ENCODE measurements at places on chromosomes 3 and 15.

GRCh38 chr3:195224980-195225580 lies 45.9 kb downstream of the XXYLT1 start:
- H3K4me1 ChIP-seq = peaks cover 34% of the 10 kb centered on the region
- no peaks in the 10 kb centered on the region for H3K27me3 ChIP-seq
- peak overlapping the region; percentile 92 for H3K27ac ChIP-seq
- DNase-seq = no peak

GRCh38 chr3:35262406-35262805 lies 376.9 kb upstream of the ARPP21 start:
- no peaks in the 10 kb centered on the region for H3K36me3 ChIP-seq
- H3K27ac ChIP-seq = no peak overlapping the region
- no peak for DNase-seq
- no peaks in the 10 kb centered on the region for H3K4me1 ChIP-seq
- H3K27me3 ChIP-seq = no peaks in the 10 kb centered on the region
- H3K4me3 ChIP-seq = no peak overlapping the region

DNA sequence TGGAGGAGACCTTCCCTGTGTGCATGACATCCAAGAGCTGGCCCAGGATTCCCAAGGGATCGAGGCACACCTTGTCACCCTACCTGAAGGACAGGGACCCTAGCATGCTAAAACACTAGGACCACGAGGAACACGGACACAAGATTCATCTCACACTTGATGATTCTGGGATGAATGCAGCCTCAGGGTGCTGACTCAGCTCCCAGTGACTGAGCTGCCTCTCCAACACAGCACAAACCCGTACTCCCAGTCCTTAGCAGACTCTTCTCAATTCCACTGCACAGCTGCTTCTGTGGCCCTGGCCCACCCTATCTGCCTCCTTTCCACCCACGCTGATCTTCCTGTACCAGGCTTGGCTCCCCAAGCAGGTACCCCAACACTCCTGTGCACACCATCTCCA lies 9.1 kb upstream of the OXTR start:
- H3K4me3 ChIP-seq = no peak overlapping the region
- no peaks in the 10 kb centered on the region for H3K4me1 ChIP-seq
- H3K27me3 ChIP-seq = no peaks in the 10 kb centered on the region

GRCh38 chr3:150145659-150146058 lies 175.0 kb upstream of the PFN2 start:
- no peak for DNase-seq
- no peaks in the 10 kb centered on the region for H3K27me3 ChIP-seq
- H3K27ac ChIP-seq = no peak overlapping the region
- H3K4me1 ChIP-seq = peaks cover 12% of the 10 kb centered on the region
- no peak overlapping the region for H3K4me3 ChIP-seq

- no peaks in the 10 kb centered on the region for H3K27me3 ChIP-seq
- no peak overlapping the region for H3K4me3 ChIP-seq
- DNase-seq = no peak
- no peak overlapping the region for H3K27ac ChIP-seq
- no peaks in the 10 kb centered on the region for H3K36me3 ChIP-seq
- H3K4me1 ChIP-seq = no peaks in the 10 kb centered on the region
Measured at GRCh38 chr15:23446215-23447106, 582 bp downstream of the GOLGA6L2 start.

- H3K27me3 ChIP-seq = no peaks in the 10 kb centered on the region
- H3K4me1 ChIP-seq = no peaks in the 10 kb centered on the region
- H3K27ac ChIP-seq = no peak overlapping the region
- no peak for DNase-seq
- H3K36me3 ChIP-seq = no peaks in the 10 kb centered on the region
Measured at GRCh38 chr3:197478746-197479668, 76.8 kb downstream of the BDH1 start.

DNA sequence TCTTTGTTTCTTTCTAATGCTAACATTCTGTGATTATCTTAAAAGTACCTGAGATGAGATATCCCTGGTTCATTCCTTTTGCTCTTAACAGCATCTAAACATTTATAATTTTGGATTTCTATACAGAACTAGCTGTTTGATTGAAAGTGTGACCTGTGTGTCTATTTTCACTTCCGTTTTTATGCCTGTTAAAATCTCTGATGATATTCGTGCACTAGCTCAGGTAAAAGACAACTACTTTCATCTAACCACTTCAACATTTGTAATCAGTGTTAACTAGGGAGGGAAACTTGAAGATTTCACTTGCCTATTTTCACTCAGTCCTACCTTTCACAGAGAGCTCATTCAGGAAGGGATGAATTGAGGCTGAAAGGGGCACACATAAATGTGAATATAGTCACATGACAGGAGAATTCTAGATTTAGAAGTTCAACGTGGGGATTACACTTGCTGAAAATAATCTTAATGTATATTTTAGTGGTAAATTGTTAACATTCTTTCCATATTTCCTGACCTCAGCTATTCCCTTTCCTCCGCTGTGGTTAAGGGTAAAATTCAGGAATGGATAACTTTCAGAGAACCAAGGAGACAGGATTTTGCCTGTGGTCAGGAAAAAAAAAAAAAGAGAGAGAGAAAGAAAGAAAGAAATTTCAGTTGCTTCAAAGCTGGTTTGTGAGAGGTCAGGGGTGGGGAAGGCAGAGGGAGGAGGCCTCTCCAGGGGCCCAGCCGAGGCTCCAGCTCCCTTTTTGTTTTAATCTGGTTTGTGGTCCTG lies 159.8 kb upstream of the TSC22D2 start:
- H3K27me3 ChIP-seq = no peaks in the 10 kb centered on the region
- no peak overlapping the region for H3K4me3 ChIP-seq
- H3K27ac ChIP-seq = no peak overlapping the region

- H3K4me1 ChIP-seq = no peaks in the 10 kb centered on the region
- DNase-seq = no peak
- no peaks in the 10 kb centered on the region for H3K27me3 ChIP-seq
- no peaks in the 10 kb centered on the region for H3K36me3 ChIP-seq
Measured at GRCh38 chr3:126858887-126859286, 124.0 kb upstream of the PLXNA1 start.

- no peak overlapping the region for H3K27ac ChIP-seq
- H3K4me1 ChIP-seq = no peaks in the 10 kb centered on the region
- H3K36me3 ChIP-seq = no peaks in the 10 kb centered on the region
- DNase-seq = no peak
Measured at GRCh38 chr15:29570121-29570947, 251.9 kb downstream of the TJP1 start.

DNA sequence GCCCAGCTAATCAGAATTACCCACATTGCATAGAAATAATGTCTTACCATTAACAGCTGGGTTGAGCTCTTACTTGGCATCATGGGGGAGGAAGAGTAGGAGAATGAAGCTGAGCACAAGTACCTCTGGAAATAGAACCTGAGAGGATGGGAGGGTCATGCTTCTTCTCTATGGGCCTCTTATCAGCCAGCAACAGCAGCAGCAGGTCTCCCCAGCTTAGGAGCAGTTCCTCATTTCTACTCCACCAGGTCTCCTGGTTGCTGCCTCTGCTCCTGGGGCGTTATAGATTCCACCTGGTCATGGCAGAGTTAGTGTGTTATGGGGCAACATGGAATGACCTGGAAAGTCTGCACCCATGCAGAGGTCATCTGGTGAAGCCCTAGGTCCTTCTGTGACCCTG lies 3.4 kb downstream of the FSD2 start:
- H3K27ac ChIP-seq = no peak overlapping the region
- H3K4me1 ChIP-seq = no peaks in the 10 kb centered on the region
- no peaks in the 10 kb centered on the region for H3K27me3 ChIP-seq
- H3K36me3 ChIP-seq = no peaks in the 10 kb centered on the region
- no peak for DNase-seq
- no peak overlapping the region for H3K4me3 ChIP-seq

- no peak for DNase-seq
- no peaks in the 10 kb centered on the region for H3K27me3 ChIP-seq
- H3K36me3 ChIP-seq = peaks cover 7% of the 10 kb centered on the region
- no peak overlapping the region for H3K27ac ChIP-seq
- no peak overlapping the region for H3K4me3 ChIP-seq
- no peaks in the 10 kb centered on the region for H3K4me1 ChIP-seq
Measured at GRCh38 chr15:35491173-35491572, 54.8 kb downstream of the DPH6 start.

DNA sequence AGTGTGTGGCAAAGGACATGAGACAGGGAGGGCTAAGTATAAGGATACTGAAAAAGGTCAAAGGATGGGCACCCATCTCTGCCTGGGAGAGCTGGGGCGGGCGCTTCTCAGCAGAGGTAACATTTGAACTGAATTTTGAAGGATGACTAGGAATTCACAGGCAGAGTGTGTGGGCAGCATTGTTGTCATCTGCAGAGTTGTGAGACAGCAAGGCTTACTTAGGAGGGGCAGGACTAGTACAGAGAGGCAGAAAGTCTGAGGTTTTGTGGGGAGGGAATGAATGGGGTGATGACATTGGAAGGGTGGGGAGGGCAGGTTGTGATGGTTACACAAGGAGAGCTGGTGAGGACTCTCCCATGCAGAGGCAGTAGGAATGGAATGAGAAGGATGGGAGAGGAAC lies 84.1 kb upstream of the PRR23C start:
- H3K36me3 ChIP-seq = no peaks in the 10 kb centered on the region
- H3K27ac ChIP-seq = no peak overlapping the region
- no peaks in the 10 kb centered on the region for H3K4me1 ChIP-seq
- H3K4me3 ChIP-seq = no peak overlapping the region
- no peaks in the 10 kb centered on the region for H3K27me3 ChIP-seq
- no peak for DNase-seq

DNA sequence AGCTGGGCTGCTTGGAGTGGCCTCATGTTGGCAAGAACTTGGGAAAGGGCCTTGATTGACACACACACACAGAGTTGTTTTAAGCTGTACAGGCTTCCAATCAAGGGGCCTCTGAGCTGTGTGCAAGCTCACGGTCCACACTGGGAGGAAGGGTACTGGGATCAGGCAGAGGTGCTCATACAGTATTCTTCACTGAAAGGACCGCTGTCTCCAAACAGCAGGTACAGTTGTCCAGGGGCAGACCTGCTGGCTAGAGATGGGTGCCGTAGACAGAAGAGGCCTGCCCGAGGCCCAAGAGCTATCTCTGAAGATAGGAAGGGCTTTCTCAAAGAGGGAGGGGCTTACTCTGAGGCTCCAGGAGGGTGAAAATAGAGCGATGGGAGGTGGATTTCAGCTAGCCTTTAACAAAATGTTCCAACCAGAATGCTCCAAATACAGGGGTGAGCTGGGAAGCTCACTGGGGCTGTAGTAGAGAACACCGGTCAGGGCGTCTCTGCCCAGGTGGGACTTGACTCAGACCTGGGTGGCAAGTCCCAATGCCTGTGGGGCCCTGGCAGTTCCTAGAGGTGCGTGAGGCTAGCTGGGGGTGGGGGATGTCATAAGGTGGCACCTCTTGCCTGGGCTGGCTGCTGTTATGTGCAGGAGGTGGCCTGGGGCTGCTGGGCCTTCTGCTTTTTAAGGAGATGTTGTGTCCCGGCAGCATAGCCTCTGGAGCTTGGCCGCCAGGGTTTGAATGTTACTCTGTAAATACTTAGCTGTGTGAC lies 42.7 kb downstream of the RASGRF1 start:
- H3K36me3 ChIP-seq = no peaks in the 10 kb centered on the region
- H3K27ac ChIP-seq = no peak overlapping the region

DNA sequence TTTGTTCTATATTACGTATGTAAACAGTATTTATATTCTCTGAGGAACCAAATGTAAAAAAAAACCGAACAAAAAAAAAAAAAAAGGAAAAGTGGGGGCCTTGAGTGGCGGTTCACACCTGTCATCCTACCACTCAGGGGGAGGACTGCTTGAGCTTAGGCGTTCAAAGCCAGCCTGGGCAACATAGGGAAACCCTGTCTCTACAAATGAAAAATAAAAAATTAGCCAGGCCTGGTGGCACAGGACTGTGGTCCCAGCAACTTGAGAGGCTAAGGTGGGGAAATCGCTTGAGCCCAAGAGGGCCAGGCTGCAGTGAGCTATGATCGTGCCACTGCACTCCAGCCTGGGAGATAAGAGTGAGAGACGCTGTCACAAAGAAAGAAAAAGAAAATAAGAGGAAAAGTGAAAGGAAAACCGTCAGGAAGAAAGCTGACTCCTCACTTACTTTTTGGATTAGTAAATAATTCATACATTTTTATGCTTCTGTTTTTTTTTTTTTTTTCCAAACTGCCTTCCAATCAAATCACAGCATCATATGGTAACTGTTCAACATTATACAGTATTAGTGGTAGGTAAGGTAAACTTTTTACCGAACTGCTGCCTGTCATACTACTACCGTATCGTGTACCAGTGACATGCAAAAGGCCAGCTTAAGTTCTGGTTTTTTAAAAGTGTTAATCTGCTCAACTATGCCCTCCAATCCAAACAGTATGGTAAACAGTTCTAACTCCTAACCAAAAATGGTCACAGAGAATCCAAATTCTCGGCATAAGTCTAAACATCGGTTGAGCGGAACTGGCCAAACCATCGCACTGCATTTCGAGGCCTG lies 1.2 kb downstream of the PHC3 start:
- no peaks in the 10 kb centered on the region for H3K4me1 ChIP-seq
- no peak for DNase-seq
- no peaks in the 10 kb centered on the region for H3K27me3 ChIP-seq
- H3K36me3 ChIP-seq = peaks cover 27% of the 10 kb centered on the region
- peak overlapping the region; percentile 98 for H3K27ac ChIP-seq
- H3K4me3 ChIP-seq = peak overlapping the region; percentile 85

- peaks cover 2% of the 10 kb centered on the region for H3K4me1 ChIP-seq
- H3K27me3 ChIP-seq = no peaks in the 10 kb centered on the region
- H3K4me3 ChIP-seq = no peak overlapping the region
- no peaks in the 10 kb centered on the region for H3K36me3 ChIP-seq
Measured at GRCh38 chr15:89435362-89435761, 61.0 kb downstream of the RHCG start.

- no peak overlapping the region for H3K4me3 ChIP-seq
- H3K27ac ChIP-seq = no peak overlapping the region
- no peaks in the 10 kb centered on the region for H3K36me3 ChIP-seq
- H3K27me3 ChIP-seq = no peaks in the 10 kb centered on the region
Measured at GRCh38 chr15:35078221-35078915, 6.7 kb downstream of the NANOGP8 start.

DNA sequence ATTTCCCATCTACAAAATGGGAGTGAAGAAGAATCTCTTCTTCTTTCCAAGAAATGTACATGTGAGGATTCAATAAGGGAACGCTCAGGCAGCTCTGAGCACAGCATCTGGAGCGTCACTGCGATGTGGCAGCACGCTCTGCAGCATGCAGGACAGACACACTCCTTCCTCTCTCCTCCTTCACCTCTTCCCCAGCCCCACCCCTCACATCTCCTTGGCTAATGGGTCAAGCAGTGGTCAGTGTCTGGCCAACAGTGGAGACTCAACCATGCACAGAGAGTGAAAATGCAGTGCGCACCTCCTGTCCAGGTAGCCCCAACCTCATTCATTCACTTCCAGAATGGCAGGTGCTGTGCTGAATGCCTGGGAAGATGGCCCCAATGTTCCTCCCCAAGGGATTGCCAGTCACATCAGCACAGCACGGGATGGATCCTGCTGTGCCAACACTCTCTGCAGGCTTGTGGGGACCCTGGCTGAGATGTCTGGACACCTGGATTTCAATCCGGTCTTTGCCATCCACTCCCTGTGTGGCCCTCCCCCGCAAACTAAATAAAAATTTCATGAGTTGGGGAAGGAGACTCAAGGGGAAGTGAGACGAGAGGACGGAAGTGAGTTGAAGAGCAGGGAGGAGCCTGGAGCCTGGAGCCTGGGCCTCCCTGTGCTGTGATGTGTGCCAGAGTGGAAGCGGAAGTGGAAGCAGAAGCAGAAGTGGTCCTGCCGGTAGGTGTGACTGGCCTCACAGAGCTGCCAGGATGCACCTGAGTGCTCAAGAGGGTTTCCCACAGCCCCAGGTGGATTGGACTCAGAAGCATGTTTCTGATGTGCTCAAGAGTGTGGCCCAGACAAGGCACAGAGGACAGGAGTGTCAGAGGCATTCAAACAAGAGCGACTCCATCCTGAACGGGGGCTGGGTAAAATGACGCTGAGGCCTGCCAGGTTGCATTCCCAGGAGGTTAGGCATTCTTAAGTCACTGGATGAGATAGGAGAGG lies 163.9 kb downstream of the SMAD6 start:
- H3K27ac ChIP-seq = no peak overlapping the region
- H3K36me3 ChIP-seq = no peaks in the 10 kb centered on the region
- peak; percentile 68 for DNase-seq
- no peaks in the 10 kb centered on the region for H3K27me3 ChIP-seq
- no peak overlapping the region for H3K4me3 ChIP-seq
